ENCODE measurements at places on chromosomes 7 and 10.

DNA sequence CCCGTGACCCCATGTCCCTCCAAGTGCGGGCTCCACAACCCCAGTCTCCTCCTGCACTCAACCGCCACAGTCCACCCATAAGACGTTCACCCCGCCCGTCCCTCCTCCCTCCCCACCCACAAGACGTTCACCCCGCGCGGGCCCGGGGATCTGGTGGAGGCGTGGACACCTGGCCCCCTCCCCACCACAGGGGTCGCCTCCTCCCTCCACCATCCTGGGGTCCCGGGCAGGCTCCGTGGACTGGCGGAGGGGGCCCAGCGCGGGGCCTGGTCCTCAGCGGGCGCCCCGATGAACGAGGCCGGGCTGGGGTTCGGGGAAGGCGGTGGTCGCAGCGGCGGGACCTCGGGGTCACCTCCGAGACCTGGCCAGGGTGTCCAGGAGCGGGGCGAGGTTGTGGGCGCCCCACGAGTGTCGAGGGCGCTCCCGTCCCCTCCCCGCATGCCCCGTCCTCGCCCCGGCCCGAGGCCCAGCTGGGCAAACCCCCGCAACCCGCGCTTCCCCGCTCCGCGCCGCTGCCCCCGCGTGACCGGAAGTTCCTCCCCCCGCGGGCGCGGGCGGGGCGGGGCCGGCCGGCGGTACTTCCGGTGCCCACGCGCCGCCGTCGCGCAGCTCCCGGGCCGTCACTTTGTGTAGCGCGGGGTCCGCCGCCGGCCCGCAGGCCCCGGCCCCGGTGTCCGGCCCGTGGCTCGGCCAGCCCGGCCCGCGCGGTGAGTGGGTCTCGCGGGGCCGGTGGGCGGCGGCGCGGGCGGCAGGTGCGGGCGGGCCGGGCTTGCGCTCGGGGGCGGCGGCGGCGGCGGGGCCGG lies at the start of gene ZNF316:
TSS of gene ZNF316 (plus strand) at position 578 of the 803 bp plus-strand sequence. CDS start 5,092 bp downstream, outside the sequence.
- no peak for DNase-seq

GRCh38 chr7:101618207-101618839 lies 10.8 kb downstream of the MYL10 start:
- DNase-seq: no peak

DNA sequence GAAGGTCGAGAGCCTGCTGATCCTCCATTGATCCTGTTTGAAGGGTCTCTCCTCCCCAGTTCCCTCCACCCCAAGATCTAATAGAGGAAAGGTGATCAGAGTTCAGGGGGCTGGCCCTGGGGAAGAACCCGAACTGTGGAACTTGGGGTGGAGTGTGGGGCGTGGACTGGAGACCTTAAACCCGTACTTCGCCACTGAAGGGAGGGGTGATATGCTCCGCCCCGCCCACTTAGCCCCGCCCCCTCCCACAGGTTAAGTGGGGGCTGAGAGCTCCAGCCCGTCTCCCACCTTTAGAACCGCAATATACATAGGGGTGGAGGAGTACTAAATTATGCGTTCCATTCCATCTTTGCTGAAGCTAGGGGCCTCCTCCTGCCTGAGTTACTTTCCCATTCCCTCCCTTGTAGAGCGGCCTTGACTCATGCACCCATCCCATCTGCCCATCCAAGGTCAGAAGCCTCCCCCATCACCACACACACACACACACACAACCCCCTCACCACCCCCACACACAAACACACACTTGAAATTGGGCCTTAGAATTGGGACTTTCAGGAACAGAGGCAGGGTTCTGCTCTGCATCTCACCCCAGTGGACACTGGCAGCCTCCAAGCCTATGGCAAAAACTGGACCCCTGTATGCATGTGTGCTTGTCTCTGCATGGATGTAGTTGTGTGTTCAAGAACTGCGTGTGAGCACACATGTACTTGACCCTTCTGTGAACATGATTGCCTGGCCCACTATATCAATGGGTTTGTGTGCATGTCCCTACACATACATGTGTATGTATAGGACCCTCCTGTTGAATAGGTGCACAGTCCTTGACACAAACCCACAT lies 991 bp downstream of the SEMA4G start:
- DNase-seq: no peak

GRCh38 chr10:46266306-46266985 lies 20.4 kb upstream of the ANTXRL start:
- DNase-seq: no peak

GRCh38 chr7:138502023-138502767 lies 42.1 kb downstream of the TRIM24 start:
- DNase-seq: no peak

GRCh38 chr10:94062611-94063010 lies 68.9 kb downstream of the PLCE1 start:
- DNase-seq: no peak

- DNase-seq: no peak
Measured at GRCh38 chr10:110147961-110148360, 59.4 kb upstream of the MXI1 start.

DNA sequence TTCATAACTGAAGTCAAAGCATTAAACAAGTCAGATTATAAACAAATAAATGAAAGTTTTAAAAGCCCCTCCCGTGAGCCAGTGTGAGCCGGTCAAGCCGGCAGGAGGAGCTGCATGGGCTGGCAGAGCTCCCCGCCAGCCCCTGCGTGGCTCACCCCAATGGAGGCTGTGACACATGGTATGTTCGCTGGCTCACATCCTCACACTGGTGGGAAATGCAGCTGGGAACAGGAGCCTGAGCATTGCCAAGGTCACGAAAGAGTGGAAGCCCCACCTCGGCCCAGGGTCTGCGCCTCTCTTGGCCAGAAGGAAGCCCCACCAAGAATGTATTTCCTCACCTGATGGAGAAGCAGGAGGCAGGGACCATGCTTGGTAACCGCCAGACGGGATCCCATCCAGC lies 261.7 kb upstream of the TCERG1L start:
- DNase-seq: no peak

DNA sequence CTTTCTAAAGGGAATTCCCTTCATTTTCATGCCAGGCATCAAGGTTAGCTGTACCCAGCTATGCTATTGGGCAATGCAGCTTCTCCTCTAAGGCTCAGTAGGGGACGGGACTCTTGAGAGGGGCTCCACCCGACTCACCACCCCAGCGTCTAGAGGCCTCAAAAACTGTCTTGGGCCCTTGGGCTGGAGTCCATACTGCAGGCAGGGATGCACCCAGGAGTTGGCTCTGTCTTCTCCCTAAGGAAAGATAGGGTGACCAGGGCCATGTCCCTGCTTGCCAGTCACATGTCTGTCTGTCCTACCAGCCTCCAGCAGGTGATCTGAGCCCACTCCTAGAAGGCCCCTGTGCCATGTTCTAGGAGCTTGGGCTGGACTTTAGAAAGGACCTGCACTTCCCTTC lies 1.2 kb downstream of the OPN4 start:
- DNase-seq: no peak

DNA sequence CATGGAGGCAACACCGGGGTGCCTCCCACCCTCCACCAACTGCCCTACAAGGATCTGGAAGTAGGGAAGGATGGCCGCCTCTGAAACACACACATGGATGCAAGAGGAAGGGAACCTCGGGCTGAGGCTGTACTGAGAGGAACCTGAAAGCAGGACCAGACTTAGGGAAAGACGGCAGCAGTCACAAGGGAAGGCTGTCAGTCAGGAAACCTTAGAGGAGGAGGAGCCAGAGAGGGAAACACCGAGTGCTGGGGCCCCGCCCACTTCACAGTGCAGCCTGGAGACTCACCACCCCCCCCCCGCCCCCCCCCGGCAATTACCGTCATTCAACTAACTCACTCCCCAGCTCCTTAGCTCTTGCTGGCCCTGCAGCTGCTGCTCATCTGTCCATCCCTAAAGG lies 2.5 kb downstream of the CYREN start:
- no peak for DNase-seq

DNA sequence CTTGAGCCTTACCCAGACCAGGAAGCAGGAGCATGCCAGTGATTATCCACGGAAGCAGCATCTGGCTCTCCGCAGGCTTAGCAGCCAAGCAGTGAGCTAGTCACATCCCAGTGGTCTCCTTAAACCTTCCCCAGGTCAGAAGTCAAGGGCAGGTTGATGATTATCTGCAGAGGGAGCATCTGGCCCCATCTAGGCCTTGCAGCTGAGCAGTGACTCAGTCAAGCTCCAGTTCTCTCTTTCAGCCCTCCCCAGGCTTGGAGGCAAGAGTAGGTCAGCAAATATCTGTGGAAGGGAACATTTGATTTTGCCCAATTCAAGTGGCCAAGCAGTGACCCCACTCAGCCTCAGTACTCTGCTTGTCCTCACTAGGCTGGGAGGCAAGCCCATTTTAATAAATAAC lies 61.6 kb downstream of the ANKRD7 start:
- no peak for DNase-seq

GRCh38 chr7:18572154-18572553 lies 76.6 kb downstream of the HDAC9 start:
- DNase-seq: no peak
